ENCODE measurements at places on chromosomes 1 and 21.

DNA sequence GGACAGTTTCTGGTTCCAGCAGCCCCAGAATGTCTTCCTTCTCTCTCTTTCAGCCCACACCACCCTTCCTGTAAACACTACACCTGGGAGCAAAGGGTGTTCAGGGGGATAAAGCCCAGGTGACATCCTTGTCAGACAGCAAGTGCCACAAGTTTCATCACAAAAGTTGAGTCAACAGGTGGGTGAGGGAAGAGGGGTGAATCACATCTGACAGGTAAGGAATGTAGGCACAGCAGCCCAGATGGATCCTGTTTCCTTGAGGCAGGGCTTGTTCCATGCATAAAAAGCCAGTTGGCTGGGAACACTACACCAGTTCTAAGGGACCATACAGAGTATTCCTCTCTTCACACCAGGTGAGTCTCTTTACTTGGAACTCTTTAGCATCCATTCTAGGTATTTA, at the start of gene SPRR1B:
TSS of gene SPRR1B (plus strand) at position 309 of the 400 bp plus-strand sequence. CDS start 1,143 bp downstream, outside the sequence.
- no peak for DNase-seq

DNA sequence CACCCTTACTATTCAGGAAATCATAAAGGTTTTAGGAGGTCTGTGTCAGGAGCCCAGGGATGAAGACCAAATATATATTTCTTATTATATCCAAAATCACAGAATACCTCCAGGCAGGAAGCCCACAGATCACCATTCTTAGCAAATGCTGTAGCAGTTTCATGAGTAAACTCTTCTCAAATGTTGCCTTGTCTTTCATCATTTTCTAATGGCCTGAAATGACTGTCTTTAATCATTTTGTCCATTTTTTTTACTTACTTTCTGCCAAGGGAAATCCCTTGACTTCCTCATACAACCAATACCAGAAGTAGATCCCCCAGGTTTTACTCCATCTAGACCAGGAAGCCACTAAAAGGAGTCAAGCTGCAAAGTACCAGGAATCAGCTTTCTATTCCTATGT, 32.4 kb downstream of the PSMG1 start:
- DNase-seq, result no peak

- DNase-seq, result no peak
These were observed 22.5 kb downstream of the NSUN4 start for GRCh38 chr1:46363121-46363520.

DNA sequence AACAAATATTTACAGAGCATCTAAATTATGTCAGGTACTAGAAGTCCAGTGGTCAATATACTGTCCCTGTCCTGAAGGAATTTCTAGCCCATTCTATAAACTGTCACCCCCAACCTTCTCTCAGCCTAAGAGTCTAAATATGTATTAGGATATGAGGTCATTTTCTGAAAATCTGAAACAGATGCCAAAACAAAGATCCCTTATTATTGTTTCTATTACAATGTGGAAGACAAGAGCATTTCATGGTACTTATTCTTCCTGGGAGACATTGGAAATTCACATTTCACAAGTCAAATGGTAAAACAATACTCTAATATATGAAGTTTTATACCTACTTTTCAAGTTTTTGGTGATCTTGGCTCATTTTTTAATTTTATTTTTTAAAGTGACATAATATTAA, 2.6 kb downstream of the CLCA1 start:
- no peak for DNase-seq

- DNase-seq, result no peak
These were observed 199.0 kb downstream of the USH2A start for GRCh38 chr1:216224233-216224632.

- DNase-seq, result peak; percentile 84
These were observed 37.6 kb downstream of the PIK3CD start for GRCh38 chr1:9689011-9689706.

- DNase-seq, result no peak
These were observed 432.3 kb downstream of the LRRIQ3 start for GRCh38 chr1:73765551-73766233.

GRCh38 chr1:198641501-198641900, 2.7 kb downstream of the PTPRC start:
- DNase-seq, result no peak

- DNase-seq, result no peak
These were observed 4.0 kb downstream of the FTCD start for GRCh38 chr21:46151261-46151988.

DNA sequence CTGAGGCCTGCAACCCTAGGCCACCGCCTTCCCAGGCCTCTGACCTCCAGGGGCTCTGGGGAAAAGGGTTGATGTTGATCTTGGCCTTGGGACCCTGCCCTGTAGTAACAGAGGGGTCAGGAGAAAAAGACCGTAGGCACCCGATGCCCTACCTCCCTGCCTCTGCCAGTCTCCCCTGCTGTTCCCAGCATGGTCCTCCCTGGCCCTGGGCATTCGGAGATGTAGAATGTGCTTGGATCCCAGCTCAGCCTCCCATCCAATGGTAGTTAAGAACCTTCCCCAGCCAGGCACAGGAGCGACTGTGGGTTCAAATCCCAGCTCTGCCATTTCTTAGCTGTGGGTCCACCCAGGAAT, 72.0 kb upstream of the TARDBP start:
- DNase-seq, result no peak

GRCh38 chr1:83055391-83056170, 943.4 kb downstream of the TTLL7 start:
- no peak for DNase-seq

DNA sequence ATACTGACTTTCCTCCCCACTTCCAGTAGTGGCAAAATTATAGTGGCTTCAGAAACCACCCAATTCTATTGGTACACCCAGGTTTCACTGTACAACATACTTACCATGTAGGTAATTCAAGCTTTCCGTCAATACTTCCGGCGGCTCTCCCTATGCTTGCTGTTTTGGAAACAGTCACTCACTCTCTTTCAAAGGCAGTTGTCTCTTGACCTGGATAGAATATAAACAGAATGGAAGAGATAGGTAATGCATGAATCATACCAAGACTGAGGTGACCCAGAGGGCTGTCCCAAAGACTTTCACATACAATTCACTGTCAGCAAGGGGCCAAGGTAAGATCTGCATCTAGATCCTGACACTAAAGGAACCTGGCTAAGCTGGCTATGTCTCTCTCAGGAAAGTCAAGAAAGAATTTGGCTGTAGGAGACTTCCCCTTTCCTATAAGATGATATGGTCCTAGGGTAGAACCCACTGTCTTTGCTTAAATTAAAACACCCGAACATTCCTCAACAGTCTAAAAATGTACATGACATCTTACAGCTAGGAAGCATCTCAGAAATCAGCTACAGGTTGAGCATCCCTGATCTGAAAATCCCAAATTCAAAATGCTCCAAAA, 59.6 kb downstream of the LUZP1 start:
- DNase-seq, result no peak

DNA sequence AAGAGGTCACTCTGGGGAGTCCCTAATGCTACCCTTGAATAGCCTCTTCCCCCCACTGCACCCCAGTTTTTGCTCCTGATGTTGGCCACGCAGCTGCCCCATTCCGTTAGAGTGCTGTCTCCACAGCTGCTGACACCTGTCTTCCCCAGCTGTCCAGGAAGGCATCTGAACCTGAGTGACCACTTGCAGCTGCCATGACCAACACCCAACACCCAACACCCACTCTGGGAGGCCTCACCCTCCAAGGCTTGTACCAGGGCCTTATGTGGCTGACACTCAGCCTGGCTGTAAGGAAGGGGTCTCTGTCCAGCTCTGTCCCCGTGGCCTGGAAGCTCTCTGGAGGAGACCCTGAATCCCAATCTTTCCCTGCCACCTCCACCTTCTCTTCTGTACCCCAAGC, 26.7 kb upstream of the LDLRAP1 start:
- DNase-seq, result no peak

DNA sequence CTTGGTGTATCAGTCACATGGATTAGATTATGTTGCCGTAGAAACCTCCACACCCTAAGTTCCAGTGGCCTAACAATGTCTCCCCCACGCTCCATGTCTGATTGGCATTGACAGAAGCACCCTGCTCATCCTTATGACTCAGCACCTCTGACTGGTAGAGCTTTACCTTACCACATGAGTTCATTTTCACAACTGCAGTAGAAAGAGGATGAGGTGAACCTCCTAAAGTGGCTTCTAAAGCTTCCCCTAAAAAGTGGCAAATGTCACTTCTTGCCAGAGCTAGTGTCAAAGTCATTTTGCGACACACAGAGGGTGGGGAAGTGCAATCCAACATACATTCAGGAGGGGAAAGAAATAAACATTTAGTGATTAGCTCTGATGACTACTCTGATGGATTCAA, 30.6 kb upstream of the LYPD8 start:
- no peak for DNase-seq

- no peak for DNase-seq
These were observed 299.6 kb downstream of the LMX1A start for GRCh38 chr1:165056914-165057313.

DNA sequence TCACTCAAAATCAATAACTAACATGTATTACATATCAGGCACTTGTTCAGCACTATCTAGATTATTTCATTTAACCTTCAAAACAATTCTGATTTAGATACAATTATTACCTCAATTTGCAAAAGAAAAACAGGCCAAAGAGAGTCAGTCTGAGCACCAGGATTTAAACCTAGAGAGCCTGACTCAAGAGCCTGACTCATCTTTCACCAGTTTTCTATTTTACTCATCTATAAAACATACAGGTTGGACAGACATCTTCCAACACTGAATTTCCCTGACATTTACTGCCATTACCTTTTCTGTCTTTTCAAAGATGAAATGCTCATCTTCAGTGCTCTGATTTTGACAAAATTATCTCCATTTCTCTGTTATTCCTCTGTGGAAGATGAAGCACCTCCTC, 116.5 kb downstream of the MRPL39 start:
- DNase-seq, result no peak

DNA sequence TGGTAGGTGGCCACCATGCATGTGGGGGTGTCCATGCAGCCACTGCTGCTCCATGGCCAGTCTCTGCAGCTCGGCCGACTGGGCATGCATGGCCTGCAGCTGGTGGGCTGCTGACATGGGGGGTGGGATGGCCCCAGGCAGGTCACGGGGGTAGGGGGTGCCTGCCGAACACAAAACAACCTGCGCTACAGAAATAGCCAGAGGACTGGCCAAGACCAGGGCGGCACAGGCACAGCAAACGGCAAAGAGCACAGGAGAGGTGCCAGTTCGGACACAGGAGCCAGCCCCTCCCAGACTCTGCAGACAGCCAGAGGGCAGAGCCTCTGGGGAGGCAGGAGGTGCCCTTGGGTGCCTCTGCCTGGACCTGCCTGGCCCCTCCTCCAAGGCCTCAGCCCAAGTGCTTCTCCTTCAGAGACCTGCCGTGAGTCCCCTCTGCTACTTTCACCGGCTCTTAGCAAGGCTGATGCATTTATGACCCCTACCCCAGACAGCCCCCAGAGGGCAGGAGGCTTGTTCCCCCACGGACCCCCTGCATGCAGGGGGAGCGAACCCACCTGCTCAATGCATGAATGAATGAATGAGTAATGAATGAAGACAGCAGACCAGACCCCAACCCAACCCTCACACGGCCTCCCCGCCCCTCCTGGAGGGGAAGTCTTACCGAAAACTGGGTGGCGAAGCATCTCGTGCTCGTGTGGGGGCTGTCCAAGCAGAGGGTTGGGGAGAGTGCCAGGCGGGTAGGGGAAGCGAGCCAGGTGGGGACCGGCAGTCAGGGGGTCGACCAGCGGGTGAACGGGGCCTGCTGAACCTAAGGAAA, 37.7 kb downstream of the SLC45A1 start:
- DNase-seq, result no peak

GRCh38 chr1:209886219-209886536, 51.8 kb upstream of the SYT14 start:
- no peak for DNase-seq

DNA sequence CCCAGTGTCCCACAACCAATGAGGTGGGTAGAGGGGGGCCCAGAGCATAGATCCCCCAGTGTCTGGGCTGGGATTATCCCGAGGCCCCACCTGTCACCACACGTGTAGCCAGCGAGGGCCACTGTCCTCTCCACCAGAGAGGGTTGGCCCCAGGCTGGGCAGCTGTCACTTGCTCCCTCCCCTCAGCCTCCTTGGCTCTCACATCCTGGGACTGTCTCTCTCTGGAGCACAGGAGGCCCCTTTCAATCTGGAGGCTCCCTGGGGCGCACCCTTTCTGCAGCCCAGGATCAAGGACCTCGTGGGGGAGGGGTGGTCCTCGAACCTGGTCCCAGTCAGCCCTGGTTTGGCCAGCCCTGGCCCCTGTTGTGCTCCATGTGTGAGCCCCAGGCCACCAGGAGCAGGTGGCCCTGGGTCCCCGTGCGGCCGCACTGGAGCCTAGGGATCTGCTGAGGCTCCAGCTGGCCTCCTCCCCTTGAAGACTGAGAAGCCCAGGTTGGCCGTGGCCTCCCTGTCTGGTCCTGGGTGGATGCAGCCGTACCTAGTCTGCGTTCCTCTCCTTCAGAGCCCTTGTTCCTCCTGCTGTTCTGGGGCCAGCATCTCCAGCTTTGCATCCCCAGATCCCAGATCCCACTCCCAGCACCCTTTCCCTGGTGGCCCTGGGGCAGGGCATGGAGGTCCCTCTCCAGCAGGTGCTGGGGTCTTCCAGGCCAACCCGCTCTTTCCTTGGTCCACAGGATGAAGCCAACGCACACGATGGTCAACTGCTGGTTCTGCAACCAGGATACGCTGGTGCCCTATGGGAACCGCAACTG, 6.7 kb downstream of the TMEM201 start:
- DNase-seq, result no peak

GRCh38 chr1:153550827-153551500, 1.9 kb upstream of the S100A3 start:
- no peak for DNase-seq

DNA sequence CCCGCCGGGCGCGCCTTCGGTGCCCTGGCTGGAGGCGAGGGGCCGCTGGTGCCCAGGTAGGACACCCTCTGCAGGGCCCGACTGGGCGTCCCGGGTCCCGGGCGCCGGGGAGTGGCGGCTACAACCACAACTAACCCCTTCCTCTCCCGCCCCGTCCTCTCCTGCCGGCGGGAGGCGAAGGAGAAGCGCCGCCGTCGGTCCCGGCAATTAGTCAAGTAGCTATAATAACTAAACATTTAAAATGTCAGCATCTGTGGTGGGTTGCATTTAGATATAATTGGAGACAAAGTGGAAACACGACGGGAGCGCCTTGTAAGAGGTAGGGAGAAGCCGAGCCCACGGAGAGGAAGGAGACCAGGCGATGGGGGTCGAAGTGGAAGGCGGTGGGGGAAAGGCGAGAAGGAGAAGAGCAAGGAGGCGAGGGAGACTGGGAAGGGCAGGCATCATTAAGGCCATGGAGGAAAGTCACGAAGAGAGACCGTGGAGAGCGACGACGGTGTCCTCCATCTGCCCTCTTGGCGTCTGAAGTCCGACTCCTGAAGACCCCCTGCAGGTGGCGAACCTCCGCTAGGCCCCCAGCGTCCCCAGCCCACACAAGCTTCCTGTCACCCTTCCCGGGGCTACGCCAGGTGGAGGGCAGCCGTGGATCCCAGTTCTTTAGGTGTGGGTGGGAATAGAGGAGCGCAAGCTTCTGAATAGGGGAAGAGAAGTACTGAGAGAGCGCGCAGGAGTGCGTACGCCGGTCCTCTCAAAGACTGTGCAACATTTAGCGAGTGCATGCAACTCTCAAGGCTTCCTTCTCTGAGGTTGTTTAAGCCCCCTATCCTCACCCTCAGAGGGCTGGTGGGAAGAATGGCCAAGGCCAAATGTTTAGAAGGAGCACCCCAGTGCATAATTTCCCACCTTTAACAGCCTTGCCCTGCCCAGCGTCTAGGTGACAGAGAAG, 1.6 kb downstream of the CNIH3 start:
- no peak for DNase-seq

GRCh38 chr21:36255663-36256062, 64.3 kb upstream of the MORC3 start:
- DNase-seq, result no peak

GRCh38 chr21:21968810-21969209, 970.6 kb downstream of the NCAM2 start:
- DNase-seq, result no peak

All from activated T-cell treated with anti-CD3 and anti-CD28 coated beads for 1 hour (primary cell).